Melanocyte of skin (primary cell): ENCODE measurements at places on chromosomes 5 and 9. TPM values are rescaled to one million over a fixed set of nuclear protein-coding genes. Genes with fewer than 3 reads are reported as not detected.

The IL13 gene
- 0.36 TPM in 1 of 2 replicates, not detected in the other for total RNA-seq

The HMCN2 gene
- not detected in 2 replicates for total RNA-seq

The BARX1 gene
- total RNA-seq = not detected in 2 replicates

The GFI1B gene
- not detected in 2 replicates for total RNA-seq

The PCDHA7 gene
- under 0.01 TPM in 1 of 2 replicates, not detected in the other for total RNA-seq

The AJM1 gene
- 0.33 and 0.62 TPM in 2 replicates for total RNA-seq

The TXNDC15 gene
- total RNA-seq = 42.7 and 92.0 TPM in 2 replicates

The PTPN3 gene
- 4.7 and 8.3 TPM in 2 replicates for total RNA-seq

The CAMK4 gene
- under 0.01 and 0.36 TPM in 2 replicates for total RNA-seq

The PHF24 gene
- total RNA-seq = 1.00 and 1.9 TPM in 2 replicates

The PCDHA11 gene
- total RNA-seq = under 0.01 TPM in 2 replicates

The ADGRD2 gene
- not detected in 2 replicates for total RNA-seq

The CSF1R gene
- total RNA-seq = 0.33 TPM in 1 of 2 replicates, not detected in the other

The FOXD4 gene
- under 0.01 TPM in 1 of 2 replicates, not detected in the other for total RNA-seq

The HSPB3 gene
- not detected in 2 replicates for total RNA-seq

The PCDHAC2 gene
- total RNA-seq = not detected in 2 replicates

The GABRB2 gene
- not detected in 2 replicates for total RNA-seq

The SLC6A7 gene
- not detected in 2 replicates for total RNA-seq

The PCDHGA3 gene
- total RNA-seq = 0.46 and 0.67 TPM in 2 replicates

The CCDC127 gene
- total RNA-seq = 3.7 and 5.6 TPM in 2 replicates

The BTNL8 gene
- not detected in 2 replicates for total RNA-seq

The FLT4 gene
- under 0.01 TPM in 1 of 2 replicates, not detected in the other for total RNA-seq

The EIF4E1B gene
- total RNA-seq = not detected in 2 replicates

The SPATA31D4 gene
- not detected in 2 replicates for total RNA-seq

The PCDHGA6 gene
- 2.1 and 4.7 TPM in 2 replicates for total RNA-seq

The TXNDC8 gene
- total RNA-seq = not detected in 2 replicates

The CHSY3 gene
- 9.6 and 15.0 TPM in 2 replicates for total RNA-seq

The INSL4 gene
- total RNA-seq = under 0.01 and 0.34 TPM in 2 replicates

The PCA3 gene
- 0.15 and 0.33 TPM in 2 replicates for total RNA-seq

The SELENOP gene
- 3.3 TPM in 1 of 2 replicates, not detected in the other for total RNA-seq

The LRRC70 gene
- total RNA-seq = 0.34 and 1.5 TPM in 2 replicates

The DBH gene
- total RNA-seq = not detected in 2 replicates

The FAM163B gene
- not detected in 2 replicates for total RNA-seq

The TMC1 gene
- not detected in 2 replicates for total RNA-seq

The DCAF12 gene
- total RNA-seq = 23.4 and 28.7 TPM in 2 replicates

The PCDHGA7 gene
- 1.0 and 4.4 TPM in 2 replicates for total RNA-seq

The PJA2 gene
- 41.6 and 61.1 TPM in 2 replicates for total RNA-seq

The SLC25A2 gene
- total RNA-seq = under 0.01 TPM in 1 of 2 replicates, not detected in the other
